Dorsolateral prefrontal cortex (tissue), 122 donors: ENCODE measurements at places on chromosomes 5 and 9.
A peak's percentile ranks its signal among the peaks of the same experiment; 100 is the strongest.

GRCh38 chr5:149667084-149667828, 62.9 kb upstream of the PPARGC1B start:
- DNase-seq: no peak

- DNase-seq: no peak
These were observed 64.9 kb downstream of the PDE4D start for GRCh38 chr5:59828623-59829022.

DNA sequence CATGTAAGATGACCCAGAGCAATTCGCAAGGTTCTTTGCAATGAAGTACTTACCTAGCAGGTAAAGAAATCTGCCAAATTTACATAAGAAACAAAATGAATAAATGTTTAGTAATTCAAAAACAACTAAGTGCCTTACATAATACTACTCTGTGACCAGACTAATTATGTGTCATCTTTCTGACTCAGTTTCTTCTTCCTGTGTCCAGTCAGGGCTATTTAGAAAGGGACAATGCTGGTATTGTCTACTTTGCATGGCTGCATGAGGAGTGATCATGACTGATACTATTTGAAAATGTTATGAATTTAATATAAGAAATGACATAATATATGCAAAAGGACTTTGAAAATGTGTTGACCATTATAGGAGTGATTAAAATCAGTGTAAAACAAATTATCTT, 210.0 kb downstream of the TMEM161B start:
- DNase-seq: no peak

DNA sequence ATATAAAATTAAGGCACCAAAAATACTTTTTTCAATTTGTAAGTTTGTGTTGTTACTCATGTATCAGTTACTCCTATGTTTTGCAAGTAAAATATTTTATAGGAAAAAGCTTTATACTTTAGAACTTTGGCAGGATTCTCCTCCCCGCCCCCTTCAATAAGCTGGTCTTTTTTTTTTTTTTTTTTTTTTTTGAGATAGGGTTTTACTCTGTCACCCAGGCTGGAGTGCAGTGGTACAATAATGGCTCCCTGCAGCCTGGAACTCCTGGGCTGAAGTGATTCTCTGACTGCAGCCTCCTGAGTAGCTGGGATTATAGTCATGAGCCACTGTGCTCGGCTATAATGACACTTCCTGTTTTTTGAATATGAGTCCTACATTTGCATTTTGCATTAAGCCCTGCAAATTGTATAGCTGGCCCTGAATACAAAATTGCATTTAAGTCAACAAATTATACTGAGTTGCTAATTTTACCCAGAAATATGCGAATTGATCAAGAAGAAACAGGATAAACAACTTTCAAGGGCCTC, 192.9 kb downstream of the PIK3R1 start:
- no peak for DNase-seq

GRCh38 chr5:52804981-52805380, 17.3 kb downstream of the ITGA1 start:
- no peak for DNase-seq

- DNase-seq: no peak
These were observed 4.1 kb downstream of the TMEM250 start for GRCh38 chr9:136114610-136115009.

DNA sequence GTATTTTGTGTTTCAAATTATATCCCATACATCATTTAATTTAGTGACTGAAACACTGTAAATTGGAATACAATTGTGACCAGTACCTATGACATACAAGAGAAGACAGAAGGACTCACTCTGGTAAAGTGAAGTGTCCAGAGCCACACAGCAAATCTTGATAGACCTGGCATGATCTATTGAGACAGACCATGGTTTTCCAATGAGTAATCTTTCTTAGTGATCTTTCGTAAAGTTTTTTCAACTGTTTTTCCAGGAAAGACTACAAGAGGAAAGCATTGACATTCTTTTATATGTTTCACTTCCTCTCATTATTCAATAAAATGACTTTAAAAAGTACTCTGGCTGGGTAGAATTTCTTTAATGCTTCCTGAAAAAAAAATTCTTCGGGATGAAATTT, 43.3 kb upstream of the ALDH1A1 start:
- DNase-seq: no peak

- DNase-seq: no peak
These were observed 131.2 kb upstream of the ANKH start for GRCh38 chr5:15002791-15003190.

DNA sequence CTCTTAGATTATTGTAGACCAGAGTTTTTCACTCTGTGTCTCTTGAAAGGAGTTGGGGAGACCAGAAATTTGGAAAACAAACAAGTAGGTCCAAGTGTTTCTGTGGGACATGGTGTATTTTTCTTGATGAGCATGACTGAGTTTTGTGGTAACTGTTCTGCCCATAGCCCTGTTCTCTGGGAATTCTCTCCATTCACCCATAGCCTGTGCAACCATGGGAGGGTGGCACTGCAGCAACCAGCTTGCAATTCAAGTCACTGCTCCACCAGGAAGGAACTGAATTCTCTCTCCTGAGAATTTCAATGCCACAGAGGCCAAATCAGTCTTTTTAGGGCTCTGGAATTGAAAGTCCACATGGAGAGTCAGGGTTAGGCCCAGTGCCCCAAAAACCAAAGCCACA, 475.3 kb upstream of the TRPC7 start:
- DNase-seq: no peak

GRCh38 chr5:40220260-40220659, 459.5 kb upstream of the PTGER4 start:
- DNase-seq: no peak

- no peak for DNase-seq
These were observed 65.0 kb downstream of the PTBP3 start for GRCh38 chr9:112268413-112268812.

DNA sequence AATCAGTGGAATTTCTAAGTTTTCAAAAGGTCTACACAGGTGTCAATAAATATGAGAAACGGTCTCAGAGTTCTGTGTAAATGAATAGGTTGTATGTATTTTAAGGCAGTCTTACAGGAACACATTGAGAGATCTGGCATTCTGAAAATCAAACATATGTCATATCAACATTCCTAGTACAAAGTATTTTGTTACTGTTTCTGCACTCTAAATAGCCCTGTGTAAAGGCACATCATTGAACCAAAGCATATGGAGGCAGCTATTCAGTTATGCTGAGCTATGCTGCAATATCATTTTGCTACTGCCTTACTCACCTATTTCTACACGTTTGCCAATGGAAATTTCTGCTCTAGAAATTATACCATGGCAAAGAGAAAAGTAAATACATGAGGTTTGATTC, 379.1 kb downstream of the KIAA0825 start:
- no peak for DNase-seq

DNA sequence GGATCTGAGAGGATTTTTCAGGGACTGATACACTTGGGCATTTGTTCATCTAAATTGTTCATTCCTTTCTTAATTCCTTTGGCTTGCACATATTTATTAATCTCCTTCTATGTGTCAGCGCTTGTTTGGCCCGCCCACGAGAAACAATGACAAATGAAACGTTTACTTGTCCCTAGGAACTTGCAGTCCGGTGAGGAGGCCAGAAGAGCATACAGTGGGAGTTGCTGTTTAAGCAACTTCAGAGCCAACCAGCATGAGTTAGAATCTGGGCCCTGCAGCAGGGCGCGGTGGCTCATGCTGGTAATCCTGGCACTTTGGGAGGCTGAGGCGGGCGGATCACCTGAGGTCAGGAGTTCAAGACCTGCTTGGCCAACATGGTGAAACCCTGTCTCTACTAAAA, 18.8 kb downstream of the FBXL7 start:
- DNase-seq: no peak

DNA sequence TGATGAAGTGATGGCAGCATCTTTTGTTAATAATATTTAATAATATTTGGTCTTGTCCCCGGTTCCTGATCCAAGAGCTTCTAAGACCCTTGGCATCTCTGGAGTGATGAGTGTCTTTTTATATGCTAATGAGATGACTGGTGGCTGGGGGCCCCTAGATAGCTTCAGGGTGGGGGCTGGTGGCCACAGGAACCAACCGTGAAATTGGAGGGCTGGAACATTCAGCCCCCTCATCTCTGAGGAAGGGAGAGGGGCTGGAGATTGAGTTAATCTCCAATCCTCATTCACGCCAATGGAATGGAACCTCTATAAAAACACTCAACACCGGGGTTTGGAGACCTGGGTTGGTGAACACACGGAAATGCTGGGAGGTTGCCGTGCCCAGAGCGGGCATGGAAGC, 78.2 kb upstream of the RAPGEF1 start:
- no peak for DNase-seq

- no peak for DNase-seq
These were observed 14.6 kb upstream of the ARSI start for GRCh38 chr5:150317048-150318003.

GRCh38 chr9:37692622-37693221, 42.0 kb downstream of the FRMPD1 start:
- no peak for DNase-seq

- DNase-seq: no peak
These were observed 46.7 kb upstream of the CER1 start for GRCh38 chr9:14769230-14769571.

- no peak for DNase-seq
These were observed 124.0 kb upstream of the TAF11L2 start for GRCh38 chr5:17373814-17374556.

- no peak for DNase-seq
These were observed 55.9 kb upstream of the SLCO6A1 start for GRCh38 chr5:102554728-102555127.

DNA sequence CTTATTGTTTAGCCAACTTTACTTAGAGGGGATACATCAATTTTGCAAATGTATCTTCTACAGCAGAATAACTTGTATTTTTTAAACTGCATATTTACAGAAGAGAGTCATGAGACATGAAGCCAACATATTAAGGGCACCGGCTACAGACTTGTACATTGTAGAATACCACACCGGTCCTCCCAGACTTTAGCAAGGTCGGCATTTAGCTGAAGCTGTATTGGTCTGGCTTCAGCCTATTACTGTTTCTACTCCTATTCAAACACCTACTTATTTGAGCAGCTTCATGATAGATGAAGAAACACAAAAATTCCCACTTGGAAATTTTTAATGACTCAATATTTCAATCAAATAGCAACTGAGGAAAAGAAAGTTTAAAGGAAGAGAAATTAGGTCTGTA, 33.0 kb downstream of the NR3C1 start:
- no peak for DNase-seq

DNA sequence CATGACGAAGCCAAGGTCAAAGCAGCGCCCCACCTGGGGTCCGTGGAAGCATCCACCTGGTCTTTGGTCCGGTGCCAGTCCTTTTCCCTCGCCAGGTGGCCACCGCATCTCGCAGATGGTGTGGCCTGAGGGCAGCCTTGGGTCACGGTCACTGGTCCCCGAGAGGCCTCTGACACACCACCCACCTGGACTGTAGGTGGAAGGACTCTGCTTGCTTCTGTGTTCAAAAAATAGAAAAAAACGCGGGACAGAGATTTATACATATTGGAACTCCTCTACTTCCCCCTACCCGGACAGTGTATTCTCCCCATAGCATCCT, 466 bp upstream of the TTC39B start:
- no peak for DNase-seq

- no peak for DNase-seq
These were observed 16.9 kb downstream of the STK10 start for GRCh38 chr5:172171118-172171517.

DNA sequence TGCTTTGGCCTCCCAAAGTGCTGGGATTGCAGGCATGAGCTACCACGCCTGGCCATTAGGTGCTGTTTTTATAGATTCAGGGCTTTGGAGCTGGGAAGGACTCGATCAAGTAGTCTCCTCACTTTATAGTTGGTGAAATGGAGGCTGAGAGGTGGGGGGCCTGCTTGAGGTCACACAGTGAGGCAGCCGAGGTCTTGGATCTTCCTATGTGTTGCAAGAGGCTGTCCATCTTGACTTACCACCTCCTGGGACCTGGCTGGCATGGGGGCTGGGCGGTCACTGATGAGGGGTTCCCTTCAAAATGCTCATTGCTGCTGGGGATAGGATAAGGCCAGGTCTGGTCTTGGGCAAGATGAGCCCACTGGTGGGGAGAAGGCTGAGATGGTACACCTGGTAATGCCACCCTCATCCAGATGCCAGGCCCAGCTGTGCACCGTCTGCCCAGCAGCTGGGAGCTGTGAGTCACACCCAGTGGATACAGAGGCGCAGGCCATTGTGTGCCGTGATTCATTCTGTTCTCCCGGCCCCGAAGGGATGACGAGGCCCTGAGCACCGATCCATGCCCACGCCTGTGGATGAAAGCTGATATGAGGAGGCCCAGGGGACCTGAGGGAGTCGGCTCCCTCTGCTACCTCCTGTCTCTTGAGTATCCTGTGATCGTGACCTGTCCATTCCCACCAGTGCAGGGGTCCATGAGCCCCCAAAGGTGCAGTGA, 10.5 kb upstream of the NDST1 start:
- peak; percentile 80 for DNase-seq

DNA sequence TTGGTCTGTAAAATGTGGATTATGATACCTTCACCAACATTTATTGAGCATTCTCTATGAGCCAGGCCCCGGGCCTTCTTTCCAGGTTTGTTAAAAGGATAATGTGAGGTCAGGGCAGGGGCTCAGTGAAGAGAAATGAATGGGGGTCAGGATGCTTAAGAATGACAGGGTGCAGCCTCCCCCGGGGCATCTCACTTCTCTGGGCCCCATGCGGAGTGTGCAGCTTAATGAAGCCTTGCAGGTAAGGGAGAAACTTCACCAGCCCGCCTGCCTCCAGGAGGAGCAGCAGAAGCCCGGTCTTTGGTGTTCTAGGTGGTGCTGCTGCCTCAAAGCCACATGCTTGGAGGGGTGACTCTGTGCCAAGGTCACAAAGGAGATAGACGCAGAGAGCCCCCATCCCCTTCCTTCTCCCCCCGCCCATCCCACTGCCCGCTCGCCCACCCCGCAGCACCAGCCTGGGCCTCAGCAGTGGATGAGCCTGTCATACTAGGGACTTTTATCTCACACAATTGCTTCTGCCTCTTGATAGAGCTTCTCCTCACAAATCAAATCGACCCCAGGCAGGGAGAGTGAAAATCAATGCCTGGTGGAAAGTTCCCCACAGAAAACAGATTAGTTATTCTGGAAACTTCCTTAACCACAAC, 244.8 kb downstream of the PBX3 start:
- peak; percentile 13 for DNase-seq

DNA sequence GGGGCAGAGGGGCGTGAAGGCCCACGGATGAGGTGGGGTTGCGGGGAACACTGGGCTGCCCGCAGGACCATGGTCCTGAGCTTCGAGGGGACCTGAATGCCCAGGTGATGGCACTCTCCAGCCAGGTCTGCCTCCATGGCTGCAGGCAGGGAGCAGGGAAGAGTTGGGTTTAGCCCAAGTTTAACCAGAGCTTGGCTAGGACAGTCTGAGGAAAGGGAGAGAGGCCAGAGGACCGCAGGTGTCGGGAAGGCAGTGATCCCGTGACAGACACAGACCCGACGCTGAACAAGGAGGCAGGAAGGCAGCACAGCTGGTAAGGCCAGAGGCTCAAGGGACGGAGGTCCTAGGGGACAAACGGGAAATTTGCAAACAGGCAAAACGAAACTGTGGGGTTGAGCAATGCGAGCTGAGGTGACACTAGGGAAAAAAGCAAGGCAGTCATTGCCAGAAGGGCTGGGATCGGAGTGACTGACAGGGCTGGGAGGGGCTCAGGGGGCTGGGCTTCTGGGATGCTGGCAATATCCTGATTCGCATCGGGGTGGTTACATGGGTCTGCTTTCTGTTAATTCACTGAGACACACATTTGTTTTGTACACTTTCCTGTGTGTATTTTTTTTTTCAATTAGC, 25.0 kb downstream of the ARPC5L start:
- DNase-seq: no peak
